Activated CD4-positive, alpha-beta T cell treated with anti-CD3 and anti-CD28 coated beads for 48 hours (primary cell): ENCODE measurements at places on chromosomes 4 and X.

DNA sequence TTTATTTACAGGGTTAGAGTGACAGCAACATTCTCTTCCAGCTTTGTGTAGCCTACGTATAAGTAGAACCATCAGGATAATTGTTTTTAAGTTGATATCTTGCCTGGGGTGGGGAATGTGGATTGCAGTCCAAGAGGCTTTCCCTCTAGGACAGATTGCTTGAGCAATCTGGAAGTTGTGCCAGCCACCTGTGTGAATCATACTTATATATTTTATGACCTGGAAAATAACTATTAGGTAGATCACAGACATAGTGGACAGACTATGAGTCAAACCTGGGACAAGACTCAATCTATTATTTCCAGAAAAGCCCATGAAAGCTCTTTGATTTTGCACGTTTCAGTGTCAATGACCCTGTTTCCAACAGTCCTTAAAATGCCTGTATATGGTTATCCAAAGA, 98.9 kb downstream of the TLL1 start:
- no peak for DNase-seq

DNA sequence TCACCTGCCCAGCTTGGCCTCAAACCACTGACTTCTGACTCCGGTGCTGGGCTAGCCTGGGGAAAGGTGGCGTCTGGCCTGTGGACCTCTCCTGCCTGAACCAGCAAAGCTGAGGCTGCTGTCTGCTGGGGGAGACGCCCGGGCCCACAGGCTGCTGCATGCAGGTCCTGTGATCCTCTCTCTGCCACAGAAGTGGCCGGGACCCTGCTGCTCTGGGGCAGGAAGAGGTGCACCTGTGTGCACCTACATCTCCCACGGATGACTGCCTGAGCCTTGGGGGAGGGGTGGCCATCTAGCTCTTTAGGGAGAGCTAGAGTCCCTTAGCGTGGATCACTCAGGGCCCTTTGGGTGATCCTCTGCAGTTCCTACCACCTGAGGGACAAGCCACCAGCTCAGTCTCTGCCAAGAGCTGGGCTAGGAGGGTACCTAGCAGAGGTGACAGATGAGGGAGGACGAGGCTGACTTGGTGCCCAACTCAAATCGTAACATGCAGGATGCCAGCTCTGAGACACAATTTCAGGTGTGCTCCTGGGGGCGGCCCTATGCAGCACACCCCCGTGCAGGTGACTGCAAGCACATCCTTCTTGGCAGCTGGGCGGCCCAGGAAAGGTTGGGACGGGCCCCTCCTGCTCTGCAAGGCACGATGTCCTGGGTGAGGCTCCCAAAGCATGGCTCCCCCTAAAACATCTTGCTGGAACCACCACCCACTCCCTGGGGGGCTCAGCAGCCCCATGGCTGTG, 22.5 kb downstream of the LETM1 start:
- DNase-seq: no peak

- DNase-seq: no peak
Measured at GRCh38 chrX:140507223-140507981, 2.5 kb upstream of the SOX3 start.

DNA sequence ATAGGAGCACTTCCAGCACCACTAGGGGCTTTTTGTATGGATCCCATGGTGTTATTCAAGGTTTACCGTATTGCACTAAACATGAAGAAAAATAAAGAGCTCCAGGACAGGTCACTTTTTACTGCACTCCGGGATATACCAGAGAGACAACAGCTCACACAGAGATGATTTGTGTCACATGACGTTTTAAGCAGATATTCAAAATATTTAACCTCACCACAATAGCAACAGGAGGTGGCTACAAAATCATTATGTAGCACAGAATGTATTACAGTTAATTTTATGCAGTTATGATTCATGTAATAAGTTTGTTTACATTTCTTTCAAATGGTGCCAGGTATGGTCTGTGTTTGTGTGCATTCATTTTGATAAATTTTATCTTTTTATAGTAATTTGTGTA, 100.6 kb downstream of the LUZP4 start:
- DNase-seq: no peak

DNA sequence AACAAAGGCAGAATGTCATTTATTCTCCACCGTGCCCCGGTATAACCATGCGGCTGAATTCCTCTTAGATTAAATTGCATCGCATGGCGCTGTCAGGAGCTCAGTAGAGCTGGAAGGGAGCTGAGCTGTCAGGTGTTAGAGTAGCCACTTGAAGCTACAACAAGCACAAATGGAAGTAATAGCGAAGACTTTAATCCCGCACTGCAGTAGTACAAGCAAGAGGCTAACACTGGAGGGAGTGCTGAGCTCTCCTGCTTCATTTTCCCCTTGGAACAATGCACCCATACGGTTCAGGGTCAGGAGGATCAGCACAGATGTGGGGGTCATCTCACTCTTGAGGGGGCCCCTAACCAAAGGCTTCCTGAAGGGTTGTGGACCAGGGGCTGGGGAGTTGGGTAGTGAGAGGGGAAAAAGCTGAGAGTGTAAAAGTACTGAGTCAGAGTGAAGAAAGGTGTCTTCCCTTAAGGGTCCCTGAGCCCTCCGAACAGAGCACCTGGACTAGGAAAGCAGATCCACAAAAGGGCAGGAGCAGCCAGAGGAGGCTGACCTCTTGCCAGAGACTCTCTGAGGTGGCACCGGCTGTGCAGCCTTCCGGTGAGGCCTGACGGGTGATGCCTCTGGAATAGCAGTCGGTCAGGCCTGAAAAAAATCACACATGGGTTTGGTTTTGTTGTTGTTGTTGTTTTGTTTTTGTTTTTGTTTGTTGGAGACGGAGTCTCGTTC, 36.0 kb upstream of the CBR4 start:
- no peak for DNase-seq

DNA sequence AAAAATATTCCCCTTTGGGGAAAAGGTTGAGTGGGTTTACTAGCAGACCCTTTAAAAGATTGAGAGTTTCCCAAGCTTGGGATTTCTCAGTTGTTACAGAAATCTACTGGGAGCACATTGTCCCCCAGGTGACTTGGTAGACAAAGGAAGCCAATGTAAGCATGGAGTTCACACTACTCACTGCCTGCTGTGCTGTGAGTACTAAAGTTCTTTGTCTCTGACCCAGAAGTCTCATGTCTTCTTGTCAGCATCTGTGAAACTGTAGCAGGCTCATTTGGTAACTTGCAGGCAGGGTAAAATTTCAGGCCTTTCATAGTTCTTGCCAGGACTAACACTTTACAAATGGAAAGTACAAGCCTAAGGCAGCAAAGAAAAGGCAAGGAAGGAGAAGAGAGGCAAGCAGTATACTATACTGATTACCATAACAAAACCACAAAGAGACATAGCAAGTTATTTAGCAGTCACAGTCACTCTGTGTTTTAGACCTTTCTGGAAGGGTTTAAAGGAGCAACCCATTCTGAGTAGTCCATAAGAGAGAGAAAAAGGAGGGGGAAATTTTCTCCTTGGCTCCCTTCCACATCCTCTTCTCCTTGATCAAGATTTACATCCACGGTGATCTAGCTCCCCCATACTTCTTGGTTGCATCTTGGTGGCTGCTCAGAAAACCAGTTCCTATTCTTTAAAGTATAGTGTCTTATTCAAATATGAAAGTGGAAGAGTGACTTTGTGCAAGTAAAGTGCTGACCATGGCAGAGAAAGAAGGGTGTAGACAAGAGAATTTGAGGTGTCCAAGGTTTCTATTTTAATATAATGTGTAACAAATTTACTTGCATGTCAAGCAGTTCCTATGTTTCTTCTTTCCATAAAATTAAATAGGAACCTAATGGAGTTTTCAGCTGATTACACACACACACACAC, 160.0 kb upstream of the PDE5A start:
- no peak for DNase-seq

GRCh38 chr4:41670982-41671381, 77.5 kb downstream of the PHOX2B start:
- DNase-seq: no peak

DNA sequence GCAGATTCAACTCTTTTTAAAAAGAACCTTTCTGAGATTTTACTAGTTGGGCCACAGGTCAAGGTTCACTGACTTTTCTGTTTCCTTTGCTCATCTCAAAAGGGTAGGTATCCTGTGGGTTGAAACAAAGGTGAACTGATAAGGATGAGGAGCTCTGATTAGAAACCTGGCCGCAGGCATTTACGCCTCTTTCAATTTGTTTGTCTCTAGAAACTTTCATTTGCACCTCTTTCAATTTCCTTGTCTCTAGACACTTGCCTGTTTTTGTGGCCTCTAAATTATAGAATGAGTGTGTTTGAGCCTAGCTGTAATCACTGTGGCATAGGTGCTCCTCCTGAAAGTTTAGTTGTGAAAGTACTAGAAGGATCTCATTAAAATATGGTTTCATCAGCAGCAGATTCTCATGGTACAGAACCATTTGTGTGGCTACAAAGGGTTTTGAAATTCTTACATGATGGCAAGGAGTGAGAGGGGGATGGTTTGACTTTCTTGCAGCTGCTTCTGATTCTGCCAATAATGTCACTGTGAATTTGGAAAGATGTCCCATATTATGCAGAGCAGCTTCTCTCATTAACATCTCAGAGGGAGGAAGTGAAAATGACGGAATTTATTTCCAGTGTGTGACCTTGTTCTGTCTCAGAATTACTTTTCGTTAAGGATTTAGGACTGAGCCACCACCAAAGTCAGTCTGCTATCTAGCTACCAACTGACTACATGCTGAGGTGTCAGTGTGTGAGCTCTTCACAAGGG, 142.2 kb downstream of the SH2D1A start:
- DNase-seq: no peak

GRCh38 chr4:74315376-74315775, 7.1 kb downstream of the EPGN start:
- no peak for DNase-seq

DNA sequence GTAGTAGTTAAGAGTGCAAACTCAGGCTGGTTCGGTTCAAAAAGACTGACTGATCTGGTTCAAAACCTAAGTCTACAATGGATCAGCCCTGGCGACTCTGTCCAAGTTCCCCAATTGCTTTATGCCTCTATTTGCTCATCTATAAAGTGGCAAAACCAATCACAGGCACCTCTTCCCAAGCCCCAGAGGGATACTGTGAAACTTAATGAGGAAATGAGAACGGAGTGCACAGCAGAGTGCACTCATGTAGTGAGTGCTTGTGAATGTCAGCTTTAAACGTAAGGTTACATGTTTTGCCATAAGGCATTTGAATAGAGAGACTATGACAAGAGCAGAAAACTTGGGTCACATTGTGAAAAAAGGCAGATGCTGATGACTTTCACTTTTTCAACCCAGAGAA, 199.7 kb upstream of the KLF3 start:
- no peak for DNase-seq

DNA sequence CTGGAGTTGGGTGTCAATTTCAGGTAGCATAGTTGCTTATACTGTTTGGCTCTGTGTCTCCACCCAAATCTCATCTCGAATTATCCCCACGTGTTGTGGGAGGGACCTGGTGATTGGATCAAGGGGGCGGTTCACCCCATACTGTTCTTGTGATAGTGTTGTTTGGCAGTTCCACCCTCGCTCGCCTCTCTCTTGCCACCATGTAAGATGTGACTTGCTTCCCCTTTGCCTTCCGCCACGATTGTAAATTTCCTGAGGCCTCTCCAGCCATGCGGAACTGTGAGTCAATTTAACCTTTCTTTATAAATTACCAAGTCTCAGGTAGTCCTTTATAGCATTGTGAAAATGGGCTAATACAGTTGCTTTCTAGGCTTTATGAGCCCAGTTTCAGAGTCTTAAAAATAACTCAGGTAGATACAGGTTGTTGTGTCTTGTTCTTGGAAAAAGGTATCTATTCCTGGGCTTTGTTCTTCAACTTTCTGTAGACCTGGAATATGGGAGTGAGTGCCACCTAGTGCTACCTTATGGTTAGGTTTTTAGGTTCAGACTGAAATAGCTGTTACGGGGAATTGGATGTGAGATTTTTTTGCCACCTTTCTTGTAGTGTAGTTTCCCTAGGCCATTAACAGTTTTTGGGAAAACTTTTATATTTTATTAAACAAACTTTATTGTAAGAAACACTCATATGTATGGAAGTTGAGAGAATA, 15.6 kb downstream of the PGK1 start:
- DNase-seq: no peak

GRCh38 chr4:31791666-31792065, 1071.5 kb downstream of the PCDH7 start:
- DNase-seq: no peak

- no peak for DNase-seq
Measured at GRCh38 chr4:67593741-67594175, 35.2 kb downstream of the STAP1 start.

DNA sequence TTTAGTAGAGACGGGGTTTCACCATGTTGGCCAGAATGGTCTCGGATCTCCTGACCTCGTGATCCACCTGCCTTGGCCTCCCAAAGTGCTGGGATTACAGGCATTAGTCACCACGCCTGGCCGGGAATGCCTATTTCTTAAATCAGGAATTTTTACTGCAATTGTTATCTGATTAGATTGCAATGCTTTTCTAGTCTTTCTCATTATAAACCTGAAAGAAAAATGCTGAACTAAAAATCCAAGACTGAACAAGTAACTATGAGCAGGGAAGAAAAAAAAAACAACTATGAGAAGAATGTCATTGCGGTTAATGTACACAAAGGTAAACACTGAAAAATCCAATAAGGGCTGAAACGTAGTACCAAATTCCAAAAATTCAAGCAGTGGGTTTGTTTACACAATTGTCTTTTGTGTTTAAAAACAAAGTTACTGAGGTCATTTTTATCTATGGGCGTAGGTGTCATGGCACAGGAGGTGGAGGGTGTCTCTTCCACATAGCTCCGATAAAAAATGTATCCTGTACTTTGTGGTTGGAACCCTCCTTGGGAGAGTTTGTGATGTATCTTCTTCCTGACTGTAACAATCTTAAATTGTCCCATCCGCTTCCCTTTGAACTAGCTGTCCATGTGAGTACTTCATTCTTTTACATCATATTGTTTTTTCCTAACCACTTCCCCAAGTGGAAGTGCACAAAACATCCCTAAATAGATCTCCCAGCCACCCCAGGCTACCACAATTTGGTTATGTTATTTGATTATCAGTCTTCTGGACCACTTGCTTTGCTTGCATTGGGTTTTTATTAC, 11.1 kb upstream of the TMEM156 start:
- no peak for DNase-seq

DNA sequence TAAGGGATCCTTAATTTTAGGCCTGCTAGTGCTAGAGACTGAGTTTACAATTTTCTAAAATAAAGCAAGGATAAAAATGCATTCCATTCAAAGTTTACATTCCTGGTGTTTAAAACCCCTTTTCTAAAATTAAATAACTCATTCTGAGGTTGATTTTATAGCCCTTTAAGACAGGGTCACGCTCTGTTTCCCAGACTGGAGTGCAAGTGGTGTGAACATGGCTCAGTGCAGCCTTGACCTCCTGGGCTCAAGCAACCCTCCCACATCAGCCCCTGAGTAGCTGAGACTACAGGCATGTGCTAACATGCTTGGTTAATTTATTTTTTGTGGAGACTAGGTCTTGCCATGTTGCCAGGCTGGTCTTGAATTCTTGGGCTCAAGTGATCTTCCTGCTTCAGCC, 6.8 kb upstream of the CDKL2 start:
- DNase-seq: no peak

GRCh38 chr4:176752191-176752749, 40.5 kb downstream of the VEGFC start:
- DNase-seq: no peak
